ENCODE measurements at places on chromosomes 7 and 10.

GRCh38 chr7:111137296-111138192, 46.6 kb downstream of the LRRN3 start:
- no peak for DNase-seq

DNA sequence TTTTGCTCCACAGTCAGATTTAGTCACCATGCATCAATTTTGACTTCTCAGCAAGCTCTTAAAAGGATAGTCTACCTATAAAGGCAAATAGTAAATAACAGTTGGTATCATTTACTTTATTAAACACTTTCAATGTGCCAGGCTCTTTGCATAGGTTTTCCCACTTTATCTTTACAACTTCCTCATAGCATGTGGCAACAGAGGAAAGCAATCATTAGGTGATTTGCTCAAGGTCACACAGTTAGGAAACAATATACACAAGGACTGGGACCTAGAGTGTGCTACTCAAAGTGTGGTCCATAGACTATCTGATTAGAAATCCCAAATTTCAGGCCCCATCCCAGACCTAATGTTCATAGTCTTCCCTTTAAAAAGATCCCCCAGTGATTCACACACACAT, 212.3 kb downstream of the MTERF1 start:
- no peak for DNase-seq

GRCh38 chr7:142669074-142669654, 80.1 kb upstream of the PRSS1 start:
- no peak for DNase-seq

- no peak for DNase-seq
Measured at GRCh38 chr7:17385612-17386011, 87.2 kb downstream of the AHR start.

GRCh38 chr7:26188206-26188956, 12.2 kb downstream of the HNRNPA2B1 start:
- no peak for DNase-seq

- DNase-seq, result no peak
Measured at GRCh38 chr10:11231285-11231684, 213.6 kb downstream of the CELF2 start.

Data from CD8-positive, alpha-beta T cell (primary cell).